ENCODE measurements at places on chromosomes 16 and 17. TPM values are rescaled to one million over a fixed set of nuclear protein-coding genes. Genes with fewer than 3 reads are reported as not detected.

DNA sequence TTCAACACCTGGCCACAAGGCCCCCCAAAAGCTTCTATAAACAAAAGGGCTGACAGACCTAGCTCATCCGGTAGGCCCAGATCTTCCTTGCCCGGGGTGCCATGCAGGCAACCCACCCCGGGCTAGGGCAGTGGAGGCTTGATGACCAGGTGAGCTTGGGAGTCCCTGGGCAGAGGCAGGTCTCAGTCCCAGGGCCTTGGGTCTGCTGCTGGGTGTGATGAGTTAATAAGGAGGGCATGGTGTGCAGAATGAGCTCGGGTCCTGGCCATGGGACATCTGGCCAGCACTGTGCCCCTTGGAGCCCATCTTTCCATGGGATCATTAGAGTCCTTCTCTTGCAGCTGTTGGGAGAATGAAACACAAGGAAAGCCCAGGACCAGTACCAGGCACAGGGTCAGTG is 20.2 kb upstream of the MPRIP start:
- DNase-seq: no peak

SYNGR2 gene
- 93.0 TPM for polyA plus RNA-seq

CES5A gene
- not detected for polyA plus RNA-seq

DNA sequence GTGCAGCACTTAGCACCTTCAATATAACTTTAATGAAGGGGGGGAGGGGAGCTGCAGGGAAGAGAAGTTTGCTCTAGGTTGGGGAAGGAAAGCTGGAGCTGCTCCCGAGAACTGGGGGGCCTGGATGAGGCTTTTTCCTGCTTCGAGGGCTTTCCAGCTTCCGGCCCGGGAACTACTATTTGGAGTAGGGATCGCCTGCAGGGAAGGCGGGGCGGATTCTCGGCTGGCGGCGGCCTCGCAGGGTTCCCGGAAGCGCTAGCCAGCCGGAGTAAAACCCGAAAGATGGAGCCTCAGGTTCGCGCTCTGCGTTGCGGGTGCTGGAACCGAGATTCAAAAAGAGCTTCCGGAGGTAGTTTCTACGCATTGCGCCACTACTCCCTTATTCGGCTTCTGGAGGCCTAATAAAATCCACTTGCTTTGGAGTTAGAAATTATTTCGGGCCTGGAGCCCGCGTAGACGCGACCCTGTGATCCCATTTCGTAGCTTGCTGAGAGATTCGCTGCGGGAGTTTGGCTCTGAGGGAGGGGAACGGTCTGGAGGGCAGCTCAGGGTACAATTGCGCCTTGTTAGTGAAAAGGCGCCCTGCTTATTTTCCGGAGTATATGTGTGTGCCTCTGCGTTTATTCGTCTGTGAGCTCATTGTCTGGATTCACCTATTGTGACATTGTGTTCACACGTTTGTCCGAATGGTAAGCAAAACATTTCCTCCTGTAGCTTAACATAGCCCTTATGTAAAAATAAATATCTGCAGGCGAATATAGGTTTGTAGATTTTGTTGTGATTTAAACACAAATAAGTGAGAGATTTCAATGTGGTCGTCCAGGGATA is 652 bp downstream of the PRAC2 start:
- no peak for DNase-seq

DNA sequence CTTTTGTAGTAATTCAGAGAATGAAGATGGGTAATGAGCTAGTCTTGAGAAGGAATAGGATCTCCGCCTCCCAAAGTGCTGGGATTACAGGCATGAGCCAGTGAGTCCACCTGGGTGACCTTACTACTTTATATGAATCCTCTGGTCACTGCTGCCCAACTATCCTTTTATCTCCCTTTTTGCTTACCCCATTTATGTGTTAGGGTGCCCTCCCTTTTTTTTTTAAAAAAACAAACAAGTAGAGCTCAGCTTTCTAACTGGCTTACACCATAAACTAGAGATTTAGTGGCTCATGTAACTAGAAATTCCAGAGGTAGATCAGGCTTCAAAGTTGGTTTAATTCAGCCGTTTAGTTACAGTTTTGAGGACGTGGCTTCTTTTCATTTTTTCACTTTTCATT is 15.6 kb downstream of the USP10 start:
- DNase-seq: no peak

- no peak for DNase-seq
Measured at GRCh38 chr16:55905651-55906050, 30.5 kb upstream of the CES5A start.

GRCh38 chr17:29562615-29563014 is 4.2 kb downstream of the ABHD15 start:
- DNase-seq: no peak

DNA sequence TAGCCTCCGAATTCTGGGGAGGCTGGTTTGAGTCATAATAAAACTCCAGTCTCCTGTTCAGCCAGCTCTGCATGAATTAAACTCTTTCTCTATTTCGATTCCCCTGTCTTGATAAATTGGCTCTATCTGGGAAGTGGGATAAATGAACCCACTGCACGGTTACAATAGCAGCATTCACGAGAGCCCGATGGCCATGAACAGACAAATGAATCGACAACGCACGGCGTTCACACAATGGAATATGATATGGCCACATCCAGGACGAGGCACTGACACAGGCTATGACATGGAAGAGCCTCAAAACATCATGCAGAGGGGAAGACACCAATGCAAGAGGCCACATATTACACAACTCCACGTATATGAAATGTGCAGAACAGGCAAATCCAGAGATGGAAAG is 5.6 kb upstream of the CARD14 start:
- no peak for DNase-seq

TUBB3 gene
- 11.1 TPM for polyA plus RNA-seq

- DNase-seq: no peak
Measured at GRCh38 chr17:60729854-60730253, 52.2 kb downstream of the BCAS3 start.

DNA sequence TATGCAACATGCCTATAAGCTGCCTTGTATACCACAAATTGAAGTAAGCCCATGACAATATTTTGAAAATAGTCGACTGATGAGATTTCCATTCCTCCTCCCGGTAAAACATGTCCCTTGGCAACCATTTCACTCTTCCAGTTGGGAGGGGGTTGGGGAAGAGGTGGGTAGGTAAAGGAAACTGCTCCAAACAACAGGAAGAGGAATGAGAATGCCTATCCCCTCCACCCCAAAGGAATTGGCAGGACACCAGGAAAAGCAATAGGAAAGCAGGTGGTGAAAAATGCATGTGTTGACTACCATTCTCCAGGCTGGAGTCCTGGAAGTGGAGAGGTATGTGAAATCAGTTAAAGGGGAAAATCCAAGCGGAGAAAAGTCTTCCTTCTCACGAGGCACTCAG is 455.9 kb upstream of the PSMD7 start:
- peak; percentile 59 for DNase-seq

DNA sequence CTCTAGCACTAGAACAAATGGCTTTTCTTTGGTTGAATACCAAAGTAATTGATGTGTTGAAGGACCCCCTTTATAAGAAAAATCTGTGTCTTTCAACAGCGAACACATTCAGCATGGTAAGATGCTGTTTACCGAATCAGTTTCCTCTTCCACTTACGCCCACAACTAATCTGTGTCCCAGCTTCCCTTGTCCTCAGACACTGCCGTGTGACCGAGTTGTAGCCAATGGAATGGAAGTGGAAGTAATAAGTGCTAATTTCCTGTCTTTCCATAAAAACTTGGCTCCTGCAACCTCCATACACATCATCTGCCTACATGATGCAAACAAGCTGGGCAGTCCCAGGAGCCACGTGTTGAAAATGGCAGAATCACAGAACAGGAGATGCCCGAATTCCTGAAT is 10.4 kb downstream of the CDIPT start:
- DNase-seq: peak; percentile 87

DNA sequence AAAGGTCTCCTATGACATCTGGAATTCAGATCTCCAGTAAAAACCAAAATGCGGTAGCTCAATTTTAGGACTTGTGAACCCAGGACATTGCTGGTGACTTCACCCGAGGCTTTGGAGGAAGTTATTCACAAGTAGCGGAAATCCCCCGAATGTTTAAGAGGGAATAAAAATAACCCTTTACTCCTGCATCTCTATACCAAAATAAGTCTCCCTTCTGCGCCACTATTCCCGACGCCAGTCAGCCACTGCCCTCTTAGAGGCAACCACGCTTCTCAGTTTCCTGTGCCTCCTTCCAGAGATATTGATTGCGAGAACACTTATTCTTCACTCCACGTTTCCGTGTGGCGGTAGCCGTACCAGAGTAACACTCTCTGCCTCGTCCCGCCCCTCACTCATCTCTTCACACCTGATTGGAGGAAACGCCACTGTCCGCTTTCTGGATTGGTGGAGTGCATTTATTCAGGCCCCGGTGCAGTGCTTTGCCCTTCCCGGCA is 27.4 kb downstream of the EMP2 start:
- DNase-seq: no peak

MYH2 gene
- 53.3 TPM for polyA plus RNA-seq

- DNase-seq: no peak
Measured at GRCh38 chr17:82053556-82054263, 2.0 kb downstream of the GPS1 start.

BRIP1 gene
- polyA plus RNA-seq: 3.9 TPM

GRCh38 chr16:2818272-2818876 is 1.3 kb downstream of the PRSS21 start:
- no peak for DNase-seq

DNA sequence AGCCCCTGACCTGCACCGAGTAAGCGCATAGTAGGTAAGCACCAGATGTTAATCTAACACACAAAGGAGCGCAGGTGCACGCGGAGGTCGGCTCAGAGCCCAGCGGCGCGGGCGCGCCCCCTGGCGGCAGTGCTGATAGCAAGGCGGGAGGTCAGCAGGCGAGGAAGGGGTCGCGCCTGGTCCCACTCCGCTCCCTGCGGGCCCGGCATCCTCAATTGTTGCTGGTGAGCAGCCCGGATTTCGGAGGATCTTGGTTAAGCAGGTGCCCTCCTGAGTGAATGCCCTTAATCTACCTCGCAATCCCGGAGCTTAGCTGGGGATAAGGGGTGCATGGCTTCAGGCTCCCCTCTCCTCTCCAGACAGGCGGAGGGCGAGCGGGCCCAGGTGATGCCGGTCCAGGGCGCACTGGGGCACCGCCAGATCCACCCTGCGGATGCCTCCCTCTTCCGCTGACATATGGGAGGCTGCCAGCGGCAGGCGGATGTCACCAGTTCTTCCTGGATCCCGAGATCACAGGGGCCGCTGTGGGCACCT is 4.0 kb upstream of the WNT3 start:
- no peak for DNase-seq

DNA sequence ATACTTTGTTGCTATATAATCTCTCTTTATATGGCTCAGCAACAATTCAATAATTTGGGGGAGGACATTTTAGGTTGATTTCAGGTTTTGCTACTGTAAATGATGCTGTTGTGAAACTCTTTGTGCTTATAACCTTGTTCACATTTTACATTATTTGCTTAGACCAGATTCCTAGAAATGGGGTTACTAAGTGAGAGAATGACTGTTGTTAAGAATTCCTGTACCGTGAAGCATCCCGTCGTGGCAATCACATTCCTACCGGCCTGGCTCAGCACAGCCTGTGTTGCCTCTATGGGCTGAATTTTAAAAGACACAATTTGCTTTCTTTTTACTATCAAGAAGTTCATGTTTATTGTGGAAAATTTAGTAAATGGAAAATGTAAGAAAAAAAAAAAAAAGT is 31.4 kb downstream of the B9D1 start:
- DNase-seq: no peak

KRT25 gene
- 0.13 TPM for polyA plus RNA-seq

GRCh38 chr16:89332243-89332901 is 114.9 kb downstream of the ZNF778 start:
- no peak for DNase-seq

GRCh38 chr17:63165400-63165799 is 199.4 kb downstream of the TANC2 start:
- DNase-seq: no peak

ST6GALNAC1 gene
- 0.24 TPM for polyA plus RNA-seq

DNA sequence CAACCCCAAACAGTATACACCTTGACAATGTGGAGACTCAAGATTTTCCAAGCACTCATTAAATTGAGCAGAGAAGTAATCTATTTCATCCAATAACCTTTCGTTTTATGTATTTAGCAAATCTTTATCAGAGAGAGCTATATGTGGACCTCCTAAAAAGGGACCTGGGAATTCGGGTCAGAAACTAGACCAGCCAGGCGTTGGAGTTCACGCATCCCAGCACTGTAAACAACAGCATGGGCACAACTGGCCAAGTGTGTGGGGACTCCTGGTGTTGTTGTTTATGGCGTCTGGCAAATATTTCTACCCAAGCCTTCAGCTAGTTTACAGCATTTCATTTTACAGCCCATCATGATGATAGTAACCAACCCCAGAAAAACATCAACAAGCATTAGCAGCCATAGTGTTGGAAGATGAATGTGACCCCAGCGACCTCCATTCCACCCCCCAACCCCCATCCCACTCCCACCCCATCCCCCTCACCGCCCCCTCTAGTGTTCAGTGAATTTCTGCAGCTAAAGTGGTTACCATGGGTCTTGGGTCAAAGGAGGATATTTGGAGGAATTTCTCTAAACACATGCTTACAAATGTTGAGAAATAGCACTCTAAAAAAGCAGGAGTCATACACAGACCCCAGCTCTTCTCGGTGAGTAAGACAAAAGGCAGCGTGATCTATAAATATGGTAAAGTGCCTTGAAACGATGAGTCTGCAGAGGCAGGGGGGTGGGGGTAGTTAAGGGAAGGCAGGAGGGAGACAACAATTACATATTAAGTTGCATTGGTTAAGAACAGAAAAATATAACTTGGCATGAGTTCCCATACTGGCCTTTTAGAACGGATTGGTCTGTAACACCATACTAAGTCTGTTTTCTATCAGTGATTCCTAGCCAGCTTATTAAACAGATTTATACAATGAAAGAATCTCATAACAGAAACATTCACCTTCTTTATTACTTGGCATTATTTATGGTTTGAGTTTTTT is 91.4 kb upstream of the TBX2 start:
- peak; percentile 73 for DNase-seq

- no peak for DNase-seq
Measured at GRCh38 chr16:57329718-57330327, 28.8 kb upstream of the CCL22 start.

GNAO1 gene
- 2.2 TPM for polyA plus RNA-seq

TMIGD1 gene
- polyA plus RNA-seq: not detected

GRCh38 chr17:49577963-49578362 is 2.3 kb downstream of the NXPH3 start:
- no peak for DNase-seq

GRCh38 chr17:74228306-74228978 is 15.1 kb downstream of the TTYH2 start:
- DNase-seq: no peak

DNA sequence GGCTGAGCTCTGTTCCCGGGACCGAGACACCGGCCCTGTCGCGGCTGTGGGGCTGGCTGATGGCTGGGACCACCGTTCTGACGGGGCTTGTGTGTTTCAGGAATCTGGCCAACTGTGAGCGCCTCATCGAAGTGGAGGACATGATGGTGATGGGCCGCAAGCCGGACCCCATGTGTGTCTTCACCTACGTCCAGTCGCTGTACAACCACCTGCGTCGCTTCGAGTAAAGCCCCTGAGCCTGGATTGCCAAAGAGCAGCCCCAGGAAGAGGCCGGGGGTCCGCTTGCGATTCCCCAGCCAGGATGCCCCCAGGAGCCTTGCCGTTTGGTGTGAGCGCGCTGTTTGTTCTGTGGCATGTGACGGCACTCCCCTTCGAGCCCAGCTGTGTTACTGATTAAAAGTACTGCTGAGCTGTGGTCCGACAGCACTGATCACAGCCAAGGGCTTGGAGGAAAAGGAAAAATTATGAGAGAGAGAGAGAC is 23.0 kb downstream of the SMTNL2 start:
- peak; percentile 46 for DNase-seq

All from muscle of leg (tissue), 16 donors.